ENCODE measurements at places on chromosomes 4 and X.

DNA sequence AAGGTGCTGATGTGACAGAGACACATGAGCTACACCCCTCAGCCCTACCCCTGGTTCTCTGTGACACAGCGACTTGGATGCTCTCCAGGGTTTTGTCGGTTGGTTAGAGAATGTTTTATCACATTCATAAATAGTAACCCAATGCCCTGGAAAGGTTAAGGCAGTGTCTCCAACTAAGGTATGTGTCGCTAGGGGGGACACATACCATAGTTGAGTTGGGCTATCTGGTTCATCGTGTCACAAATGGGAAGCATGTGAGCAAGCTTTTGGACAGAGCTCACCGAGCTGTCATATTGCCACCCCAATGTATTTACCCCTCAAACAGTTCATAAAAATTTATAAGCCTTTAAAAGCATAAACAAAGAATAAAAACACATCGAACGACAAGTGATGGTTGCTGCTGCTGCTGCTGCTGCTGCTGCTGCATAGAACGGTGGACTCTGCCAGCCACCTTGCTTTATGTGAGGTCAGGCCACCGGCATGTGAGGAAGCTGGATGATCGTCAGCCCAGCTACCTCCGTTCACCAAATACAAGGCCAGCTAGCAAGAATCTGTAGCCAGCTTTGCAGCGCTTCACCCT is 55.9 kb downstream of the STOX2 start:
- DNase-seq = no peak

- no peak for DNase-seq
These were observed 45.5 kb downstream of the METTL14 start for GRCh38 chr4:118730683-118731082.

DNA sequence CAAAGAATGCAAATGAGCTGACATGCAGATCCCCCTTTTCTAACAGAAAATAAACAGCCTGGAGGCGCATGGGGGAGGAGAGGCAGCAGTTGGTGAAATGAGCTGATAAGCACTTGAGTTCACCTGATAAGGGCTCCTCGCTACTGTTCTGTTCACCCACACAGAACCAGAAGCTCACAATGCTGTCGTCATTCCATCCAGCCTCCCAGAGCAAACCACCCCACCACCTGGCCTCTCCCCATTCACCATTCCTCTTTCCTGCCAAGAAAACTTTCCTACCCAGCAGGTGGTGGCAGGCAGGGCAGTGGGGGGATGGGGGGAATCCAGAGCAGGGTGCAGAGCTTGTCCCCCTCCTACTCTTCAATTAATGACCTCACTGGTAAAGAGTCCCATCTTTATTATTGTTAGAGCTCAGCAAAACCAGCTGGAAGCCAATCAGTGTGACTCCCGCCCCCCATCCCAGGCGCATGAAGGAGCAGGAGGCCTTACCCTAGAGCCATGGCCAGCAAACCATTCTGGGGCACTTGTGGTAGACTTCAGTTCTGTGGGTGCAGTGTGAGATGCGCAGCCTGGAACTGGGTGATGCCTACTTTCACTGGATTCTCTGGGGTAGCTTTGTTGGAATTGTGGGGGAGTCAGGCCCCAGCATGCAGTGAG is 350.3 kb downstream of the ZIC3 start:
- DNase-seq = no peak

GRCh38 chr4:80007745-80008149 is 65.3 kb downstream of the ANTXR2 start:
- no peak for DNase-seq

DNA sequence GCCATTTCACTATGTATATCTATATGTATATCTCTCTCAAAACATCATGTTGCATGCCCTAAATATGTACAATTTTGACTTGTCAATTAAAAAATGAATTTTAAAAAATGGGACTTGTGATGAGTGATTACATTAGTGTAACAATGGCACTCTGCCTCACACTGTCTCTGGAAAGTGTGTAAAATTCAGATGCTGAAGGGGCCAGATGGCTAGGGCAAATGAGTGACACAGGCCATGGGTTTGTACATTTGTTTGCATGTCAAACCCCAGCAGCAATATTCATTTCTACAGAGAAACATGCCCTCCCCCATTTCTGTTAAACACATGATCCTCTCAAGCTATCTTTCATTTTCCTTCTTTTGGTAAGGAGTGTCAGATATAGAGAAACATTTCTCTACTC is 8.1 kb downstream of the SCARB2 start:
- DNase-seq = no peak

DNA sequence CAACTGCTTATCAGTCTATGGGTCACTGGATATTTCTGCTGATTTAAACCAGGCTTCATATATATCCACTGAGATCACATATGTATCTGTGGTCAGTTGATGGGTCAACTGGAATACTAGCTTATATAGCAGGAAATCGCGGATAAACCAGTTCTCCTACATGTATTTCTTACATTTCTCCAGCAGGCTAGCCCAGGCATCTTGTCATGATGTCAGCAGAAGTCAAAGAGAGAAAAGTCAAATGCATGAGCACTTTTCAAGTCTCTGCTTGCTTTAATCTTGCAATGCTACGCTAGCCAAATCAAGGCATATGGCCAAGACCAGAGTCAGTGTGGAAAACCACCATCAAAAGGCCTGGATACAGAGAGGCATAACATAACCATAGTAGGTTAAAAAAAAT is 1008.8 kb upstream of the DIAPH2 start:
- DNase-seq = no peak

DNA sequence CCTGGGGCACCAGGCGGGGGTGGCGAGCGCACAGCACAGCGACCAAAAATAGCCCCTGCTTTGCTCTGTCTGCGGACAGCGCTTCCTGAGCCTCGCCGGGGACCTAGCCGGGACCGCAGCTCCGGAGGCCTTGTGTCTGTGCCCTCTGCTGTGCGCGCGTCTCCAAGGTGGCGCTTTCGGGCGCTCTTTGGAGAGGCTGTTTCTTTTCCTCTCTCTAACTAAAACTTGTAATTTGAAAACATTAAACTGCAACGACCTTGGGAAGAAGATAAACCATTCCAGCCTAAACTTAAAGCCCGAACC is 3.4 kb downstream of the ARX start:
- DNase-seq = no peak

DNA sequence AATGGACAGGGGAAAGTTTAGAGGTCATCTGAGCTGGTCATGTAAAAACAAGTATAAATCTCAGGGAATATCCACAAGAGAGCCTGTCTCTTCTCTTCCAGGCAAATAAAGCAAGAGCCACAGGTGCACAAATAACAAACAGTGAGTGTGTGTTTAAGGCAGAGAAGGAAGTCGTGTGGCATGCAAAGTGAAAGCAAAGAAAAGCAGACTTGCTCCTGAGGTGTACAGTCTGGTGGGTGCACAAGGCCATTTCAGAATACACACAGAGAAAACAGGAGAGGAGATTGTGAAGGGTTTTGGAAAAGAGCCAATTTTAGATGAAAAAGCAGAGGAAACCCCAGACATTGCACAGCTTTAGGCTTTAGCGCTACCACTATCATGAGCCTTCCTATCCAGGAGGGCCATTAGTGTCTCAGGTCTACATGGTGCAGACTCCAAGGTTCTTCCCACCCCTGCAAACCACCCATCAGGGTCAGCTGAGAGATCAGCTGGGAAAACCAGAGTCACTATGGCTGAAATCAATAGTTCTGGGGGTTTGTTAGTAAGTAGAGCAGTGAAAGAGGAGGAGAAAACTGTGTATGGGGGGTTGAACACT is 355.8 kb downstream of the KLHL4 start:
- no peak for DNase-seq

DNA sequence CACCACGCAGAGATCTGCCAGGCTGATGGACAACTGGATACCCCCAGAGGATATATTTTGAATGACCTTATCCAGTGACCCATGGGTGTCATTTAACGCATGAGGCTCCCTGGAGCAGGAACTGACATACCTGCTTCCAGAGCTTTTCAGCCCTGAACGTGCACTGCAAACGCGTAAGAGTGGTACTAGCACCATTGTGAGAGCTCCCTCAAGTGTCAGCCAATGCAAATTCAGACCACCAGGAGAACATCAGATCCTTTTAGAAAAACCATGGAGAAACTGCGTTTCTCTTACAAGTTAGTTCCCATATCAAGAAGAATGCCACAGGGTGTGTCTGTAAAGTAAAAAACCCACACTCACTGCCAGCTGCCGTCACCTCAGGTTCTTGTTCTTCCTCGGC is 7.3 kb downstream of the TREX2 start:
- DNase-seq = no peak

DNA sequence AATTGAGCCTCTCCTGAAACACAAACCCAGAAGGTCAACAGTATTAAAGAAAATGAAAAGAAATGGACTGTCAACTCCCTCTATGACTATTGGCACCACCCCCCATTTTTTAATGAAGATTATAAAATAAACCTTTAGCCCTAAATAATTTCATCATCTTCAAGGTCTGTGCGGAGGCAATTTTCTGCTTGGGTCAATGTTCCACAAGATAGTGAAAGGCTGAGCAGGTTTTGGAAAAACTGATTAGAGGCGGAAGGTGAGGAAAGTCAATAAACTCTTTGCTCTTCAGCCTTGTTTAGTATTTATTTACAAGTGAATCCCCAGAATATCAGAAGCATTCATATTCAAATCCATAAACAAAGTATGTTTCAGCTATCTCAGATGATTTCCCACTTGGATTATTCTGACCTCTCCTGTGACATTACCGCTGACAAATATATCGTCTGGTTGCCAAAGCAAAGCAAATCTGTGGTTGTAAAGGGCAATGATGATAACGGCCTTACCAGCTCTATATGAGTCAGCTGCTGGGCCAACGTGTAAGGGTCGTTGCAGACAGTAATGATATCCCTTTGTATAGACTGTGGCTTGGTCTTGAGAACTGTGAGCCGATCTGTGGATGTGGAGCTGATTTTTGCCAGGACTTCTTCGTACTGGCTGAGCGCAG is 24.0 kb downstream of the RASGEF1B start:
- no peak for DNase-seq

- DNase-seq = no peak
These were observed 232.7 kb downstream of the ARHGAP24 start for GRCh38 chr4:85707611-85708010.

GRCh38 chr4:61212788-61213187 is 12.7 kb downstream of the ADGRL3 start:
- no peak for DNase-seq

DNA sequence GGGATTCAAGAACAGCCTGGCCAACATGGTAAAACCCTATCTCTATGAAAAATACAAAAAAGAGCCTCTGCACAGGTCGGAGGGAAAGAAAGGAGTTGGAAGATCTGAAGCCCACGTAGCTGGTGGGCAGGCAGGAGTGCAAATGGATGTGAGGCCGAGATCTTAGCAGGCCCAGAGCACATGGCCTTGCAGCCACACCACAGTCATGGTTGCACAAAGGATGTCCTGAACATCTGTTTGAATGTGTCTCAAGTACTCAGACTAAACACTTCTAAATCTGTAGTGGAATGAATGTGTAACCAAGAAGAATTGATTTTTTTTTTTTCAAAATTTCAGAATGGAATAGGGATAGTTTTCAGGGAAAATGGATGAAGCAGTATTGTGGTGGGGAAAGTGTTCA is 10.8 kb downstream of the CA5B start:
- DNase-seq = no peak

DNA sequence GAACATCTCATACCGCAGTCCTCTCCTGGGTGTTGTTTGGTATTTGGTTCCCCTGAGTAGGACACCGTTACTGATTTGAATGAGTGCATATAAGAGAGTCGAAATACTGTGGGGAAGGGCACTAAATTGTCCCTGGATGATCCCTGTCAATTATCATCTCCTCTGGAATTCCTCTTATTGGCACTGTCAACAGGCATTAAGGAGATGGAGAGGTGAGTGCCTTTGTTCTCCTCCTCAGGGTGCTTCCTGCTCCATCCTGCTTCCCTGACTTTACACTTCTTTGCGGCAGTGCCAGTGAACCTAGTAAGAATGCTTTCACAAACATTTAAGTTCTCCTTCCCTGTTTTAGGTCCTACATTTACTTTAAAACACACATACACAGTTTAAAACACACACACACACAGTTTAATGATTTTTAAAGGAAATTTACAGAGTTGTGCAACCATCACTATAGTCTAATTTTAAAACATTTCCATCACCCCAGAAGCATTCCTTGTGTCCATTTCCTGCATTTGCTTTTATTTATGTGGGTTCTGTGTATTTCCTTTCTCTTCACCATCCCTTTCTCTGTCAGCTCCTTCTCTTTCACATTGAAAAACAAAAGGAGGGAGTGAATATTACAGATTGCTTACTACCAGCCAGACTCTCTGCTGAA is 20.9 kb upstream of the ZRSR2 start:
- DNase-seq = no peak

- DNase-seq = no peak
These were observed 91.6 kb upstream of the NLRP2B start for GRCh38 chrX:57771689-57772088.

DNA sequence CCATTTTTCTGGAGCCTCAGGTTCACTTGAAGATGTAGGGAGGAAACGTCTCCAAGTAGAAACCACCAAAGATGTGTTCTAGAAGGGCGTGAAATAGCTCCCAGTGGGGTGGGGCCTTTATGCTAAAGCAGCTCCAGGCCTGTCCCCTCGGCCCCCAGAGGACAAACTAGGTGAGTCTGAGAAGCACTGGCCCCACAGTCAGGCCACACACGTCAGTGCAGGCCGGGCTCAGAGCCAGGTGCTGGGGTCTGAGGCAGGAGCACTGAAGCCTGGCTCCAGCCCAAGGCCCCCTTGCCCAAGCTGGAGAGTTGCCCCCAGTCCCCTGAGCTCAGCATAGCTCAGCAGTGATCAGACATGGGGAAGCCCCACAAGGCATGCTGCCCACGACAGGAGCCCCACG is 95.4 kb upstream of the PSAPL1 start:
- DNase-seq = no peak

- DNase-seq = no peak
These were observed 89.5 kb upstream of the CITED1 start for GRCh38 chrX:72395237-72395636.

GRCh38 chrX:120299928-120300327 is 11.3 kb downstream of the TMEM255A start:
- DNase-seq = no peak

DNA sequence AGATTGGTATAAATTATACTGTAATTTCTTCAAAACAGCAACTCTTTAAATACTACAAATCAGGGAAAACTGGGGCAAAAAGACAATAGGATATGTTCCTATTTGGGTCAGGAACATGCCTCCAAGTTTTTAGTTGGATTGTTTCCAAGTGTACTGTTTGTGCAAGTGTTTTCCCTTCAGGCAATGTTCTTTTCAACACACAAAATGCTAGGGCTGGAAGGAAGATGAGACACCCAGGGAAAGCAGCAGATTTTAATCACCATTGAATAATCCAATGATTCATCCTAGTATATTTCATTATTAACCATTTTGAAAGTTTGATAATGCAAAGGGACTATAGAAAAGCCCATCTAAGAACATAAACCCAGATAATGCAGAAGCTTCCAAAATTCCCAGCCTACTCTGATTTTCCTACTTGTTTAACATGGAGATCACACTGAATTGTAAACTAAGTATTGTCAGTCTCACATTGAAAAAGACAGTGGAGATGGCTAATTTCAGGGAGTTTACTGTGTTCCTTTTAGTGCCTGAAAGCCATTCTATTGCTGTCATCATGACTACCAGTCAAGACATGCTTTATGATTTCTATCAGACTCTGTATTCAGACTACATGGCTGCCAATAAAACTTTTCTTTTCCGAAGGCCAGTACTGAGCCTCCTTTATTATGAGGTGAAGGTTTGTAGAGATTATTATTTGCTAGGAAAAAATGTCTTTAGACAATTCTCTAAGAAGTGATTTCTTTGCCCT is 38.6 kb downstream of the COL4A6 start:
- DNase-seq = no peak

- DNase-seq = no peak
These were observed 832.1 kb upstream of the INTU start for GRCh38 chr4:126800575-126801141.

- no peak for DNase-seq
These were observed 123.9 kb downstream of the ATP8A1 start for GRCh38 chr4:42533042-42533441.
